ENCODE measurements at places on chromosomes 6 and 20.

GRCh38 chr6:154487367-154488247, 22.9 kb downstream of the CNKSR3 start:
- no peak for DNase-seq

GRCh38 chr6:75206576-75207342, 906 bp upstream of the COL12A1 start:
- DNase-seq: no peak

DNA sequence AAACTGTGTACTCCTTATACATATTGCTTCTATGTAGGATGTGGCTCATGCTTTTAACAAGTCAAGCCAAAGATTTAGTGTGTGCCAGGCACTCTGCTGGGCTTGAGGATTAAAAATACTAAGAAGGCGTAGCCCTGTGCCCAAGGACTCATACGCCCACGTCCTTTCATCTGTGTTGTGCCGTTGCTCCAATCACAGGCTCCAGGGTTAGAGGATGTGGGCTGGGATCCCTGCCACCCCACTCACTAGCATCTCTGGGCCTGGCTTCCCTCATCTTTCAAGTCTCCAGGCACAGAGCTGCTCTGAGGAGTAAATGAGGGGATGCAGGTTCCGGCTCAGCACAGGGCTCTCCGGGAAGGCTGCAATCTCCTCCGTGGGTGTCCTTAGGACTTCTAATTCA, 214.2 kb downstream of the SYNDIG1 start:
- DNase-seq: no peak

DNA sequence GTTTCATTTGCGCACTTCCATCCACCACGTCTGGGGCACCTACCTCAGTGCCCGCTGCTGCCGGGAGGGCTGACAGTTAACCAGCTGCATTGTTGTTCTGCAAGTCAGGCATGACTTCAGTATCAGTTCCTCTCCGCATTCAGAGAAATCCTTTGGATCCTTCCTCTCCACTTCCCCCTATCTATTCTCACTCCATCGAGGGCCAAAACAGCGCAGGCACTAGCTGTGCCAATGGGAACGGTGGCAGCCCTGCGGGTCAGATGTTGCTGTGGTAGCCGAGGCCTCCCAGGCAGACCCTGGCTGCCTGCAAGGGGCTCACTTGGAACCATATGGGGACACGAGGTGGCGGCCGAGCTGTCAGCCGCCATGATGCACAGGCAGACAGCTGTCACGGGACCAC, 64.2 kb upstream of the INSM1 start:
- DNase-seq: no peak

DNA sequence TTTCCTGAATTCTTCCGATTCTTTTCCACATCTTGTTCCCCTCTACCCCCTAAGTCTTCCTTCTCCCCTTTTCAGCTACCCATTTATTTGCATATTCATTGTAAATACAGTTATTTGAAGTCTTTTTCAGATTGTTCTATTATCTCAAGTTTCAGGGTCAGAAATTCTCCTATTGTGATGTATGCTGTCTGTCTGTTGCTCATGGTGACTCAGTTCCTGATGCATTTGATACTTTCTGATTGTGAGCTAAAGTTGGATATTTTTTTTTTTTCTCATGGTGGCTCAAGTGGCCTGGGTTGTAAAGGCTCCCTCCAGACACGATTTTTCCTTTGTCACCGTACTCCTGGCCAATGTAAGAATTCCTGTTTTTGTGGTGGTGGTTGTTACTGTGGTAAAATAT, 4.9 kb upstream of the PI16 start:
- no peak for DNase-seq

DNA sequence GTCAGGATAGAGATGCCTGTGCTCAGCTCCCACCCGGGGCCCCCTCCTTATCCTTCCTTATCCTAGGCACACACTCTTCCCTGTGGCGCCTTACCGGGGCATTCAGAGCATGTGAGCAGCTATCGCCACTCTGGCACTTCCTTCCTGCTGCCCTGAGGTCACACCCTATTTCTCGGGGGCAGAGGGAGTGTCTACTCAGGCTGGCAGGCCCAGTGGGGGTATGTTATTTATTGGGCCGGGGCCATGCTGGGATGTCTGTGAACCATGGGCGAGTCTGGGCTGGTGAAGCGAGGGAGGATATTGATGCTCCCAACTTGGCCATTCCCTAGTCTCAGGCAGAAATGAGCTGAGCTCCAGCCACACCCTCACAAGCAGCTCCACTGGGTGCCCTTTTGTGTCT, 3.9 kb upstream of the LY6G6D start:
- DNase-seq: peak; percentile 65

DNA sequence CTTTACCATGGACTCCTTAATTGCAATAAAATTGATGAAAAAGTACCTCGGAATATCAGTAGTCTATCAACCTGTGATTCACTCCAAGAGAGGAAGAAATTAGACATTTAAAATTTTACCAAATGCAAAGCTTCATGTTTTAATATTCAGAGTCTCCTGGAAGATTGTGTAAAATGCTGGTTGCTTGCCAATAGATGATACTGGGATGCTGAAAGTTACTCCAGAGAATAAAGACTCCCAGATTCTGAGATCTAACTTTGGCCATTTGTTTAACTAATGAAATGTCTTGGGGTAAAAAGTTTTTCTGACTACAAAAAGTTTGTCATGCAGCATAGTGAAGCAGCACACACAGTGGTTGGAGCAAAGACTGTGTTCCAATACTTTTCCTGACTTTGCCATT, 176.7 kb upstream of the RSPO3 start:
- DNase-seq: no peak

DNA sequence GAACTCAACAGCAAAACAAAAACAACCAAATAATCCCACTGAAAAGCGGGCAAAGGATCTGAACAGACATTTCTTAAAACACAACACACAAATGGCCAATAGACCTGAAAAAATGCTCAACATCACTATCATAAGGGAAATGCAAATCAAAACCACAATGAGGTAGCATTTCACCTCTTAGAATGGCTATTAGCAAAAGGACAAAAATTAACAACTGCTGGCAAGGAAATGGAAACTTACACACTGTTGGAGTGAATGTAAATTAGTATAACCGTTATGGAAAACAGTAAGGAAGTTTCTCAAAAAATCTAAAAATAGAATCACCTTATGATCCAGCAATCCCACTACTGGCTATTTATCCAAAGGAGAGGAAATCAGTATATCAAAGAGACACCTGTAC, 20.9 kb downstream of the FAM8A1 start:
- no peak for DNase-seq

All from mucosa of descending colon (tissue), 3 donors.